ENCODE measurements at places on chromosomes 12 and 14.

- no peak for DNase-seq
Observed at GRCh38 chr12:40248585-40249297, 23.9 kb downstream of the LRRK2 start.

DNA sequence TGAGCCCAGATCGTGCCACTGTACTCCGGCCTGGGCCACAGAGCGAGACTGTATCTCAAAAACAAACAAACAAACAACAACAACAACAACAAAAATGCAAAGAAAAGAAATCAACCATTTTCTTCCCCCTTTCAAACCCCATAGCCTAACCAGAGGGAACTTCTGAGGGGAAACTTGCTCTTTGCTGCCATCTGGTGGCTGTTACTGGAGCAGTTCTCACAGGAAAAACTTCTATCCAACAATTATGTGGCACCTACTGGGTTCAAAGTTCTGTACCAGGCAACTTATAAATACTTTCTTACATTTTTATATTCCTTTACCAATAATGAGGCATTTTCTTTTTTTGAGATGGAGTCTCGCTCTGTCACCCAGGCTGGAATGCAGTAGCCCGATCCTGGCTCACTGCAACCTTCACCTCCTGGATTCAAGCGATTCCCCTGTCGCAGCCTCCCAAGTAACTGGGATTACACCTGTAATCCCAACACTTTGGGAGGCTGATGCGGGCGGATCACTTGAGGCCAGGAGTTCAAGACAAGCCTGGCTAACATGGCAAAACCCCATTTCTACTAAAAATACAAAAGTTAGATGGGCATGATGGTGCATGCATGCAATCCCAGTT lies 50.9 kb upstream of the BICDL1 start:
- peak; percentile 29 for DNase-seq

- no peak for DNase-seq
Observed at GRCh38 chr14:68145539-68145938, 326.0 kb downstream of the RAD51B start.

DNA sequence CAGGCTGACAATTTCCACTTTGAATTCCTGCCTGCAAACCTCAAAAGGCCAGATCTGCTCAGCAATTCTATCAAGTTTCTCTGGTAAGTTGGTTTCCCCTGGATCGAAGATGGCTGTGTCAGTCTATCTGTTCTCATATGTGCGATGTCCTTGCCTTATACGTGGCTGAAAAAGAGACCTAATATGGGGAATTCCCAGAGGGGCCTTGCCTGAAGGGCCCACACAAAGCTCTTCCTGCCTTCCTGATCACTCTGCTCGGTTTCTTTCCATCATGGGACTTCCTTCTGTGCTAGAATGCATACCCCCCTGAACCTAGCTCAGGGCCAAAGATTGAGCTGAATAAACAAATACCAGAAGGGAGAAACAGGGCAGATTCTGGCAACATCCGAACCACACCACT lies 13.2 kb downstream of the TCL1B start:
- DNase-seq: no peak

- no peak for DNase-seq
Observed at GRCh38 chr12:68264158-68264855, 10.9 kb upstream of the IL22 start.

DNA sequence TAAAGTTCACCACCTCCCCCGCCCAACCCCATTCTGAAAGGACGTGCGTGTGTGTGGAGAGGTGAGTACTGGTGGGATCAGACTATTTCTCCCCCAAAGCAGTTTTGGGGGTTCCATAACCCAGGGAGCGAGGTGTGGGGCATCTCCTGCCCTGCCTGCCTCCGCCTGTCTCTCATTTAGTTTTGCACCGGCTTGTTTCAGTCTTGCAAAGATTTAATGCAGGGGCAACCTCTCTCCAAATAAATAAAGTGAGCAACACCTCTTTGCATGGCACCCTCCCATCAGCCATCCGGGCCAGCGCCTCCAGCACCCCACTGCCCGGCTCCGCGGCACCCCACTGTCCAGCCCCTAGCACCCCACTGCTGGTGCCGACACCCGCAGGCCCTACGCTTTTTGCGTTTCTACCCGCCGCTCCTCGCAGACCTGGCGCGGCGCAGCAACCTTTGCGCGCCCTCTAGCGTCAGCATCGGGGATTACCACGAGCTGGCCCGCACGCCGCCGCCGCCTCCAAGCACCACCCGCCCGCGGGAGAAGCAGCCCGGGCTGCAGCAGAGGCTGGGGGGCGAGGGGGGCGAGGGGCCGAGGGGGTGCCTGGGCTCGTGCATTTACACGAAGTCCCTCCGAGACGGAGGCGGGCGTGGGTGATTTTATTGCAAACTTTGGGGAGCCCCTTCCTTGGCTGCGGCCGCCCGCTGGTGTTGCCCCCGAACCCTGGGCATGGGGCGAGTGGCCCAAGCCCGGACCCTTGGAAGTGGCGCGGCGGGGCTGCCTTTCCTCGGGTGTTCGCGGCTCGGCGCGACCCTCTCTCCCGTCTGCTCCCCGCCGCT lies 55.8 kb upstream of the VRK1 start:
- DNase-seq: peak; percentile 77

- DNase-seq: no peak
Observed at GRCh38 chr12:82174936-82175335, 183.3 kb downstream of the CCDC59 start.

DNA sequence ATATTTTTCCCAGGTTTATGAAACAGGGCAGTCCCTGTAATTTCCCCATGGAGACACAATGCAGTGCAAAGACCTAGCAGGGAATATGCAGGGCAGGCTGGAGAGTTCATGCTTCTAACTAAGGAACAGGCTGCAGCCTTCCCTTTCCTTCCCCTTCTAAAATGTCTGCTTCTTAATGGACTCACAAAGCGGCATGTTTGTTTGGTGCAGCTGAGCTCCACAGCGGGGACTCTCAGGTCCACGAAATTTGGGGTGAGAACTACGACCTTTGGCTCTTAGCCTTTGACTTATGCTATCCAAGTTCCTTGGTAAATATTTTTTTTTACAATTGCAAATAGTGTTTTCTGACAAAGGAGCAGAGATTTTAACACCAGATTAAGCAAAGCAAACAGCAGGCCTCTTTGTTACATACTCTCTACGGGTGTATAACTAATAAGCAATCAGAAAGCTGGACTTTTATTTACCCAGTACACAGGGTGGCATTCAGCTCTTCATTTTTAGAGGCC lies 323.6 kb downstream of the ZFP36L1 start:
- DNase-seq: no peak

GRCh38 chr14:105890474-105891220 lies 364.3 kb downstream of the TMEM121 start:
- no peak for DNase-seq

GRCh38 chr12:119936705-119937311 lies 52.2 kb upstream of the BICDL1 start:
- DNase-seq: no peak

- no peak for DNase-seq
Observed at GRCh38 chr12:2541631-2542204, 253.1 kb upstream of the FKBP4 start.

GRCh38 chr12:106140223-106140986 lies 1.7 kb upstream of the NUAK1 start:
- peak; percentile 50 for DNase-seq

- no peak for DNase-seq
Observed at GRCh38 chr12:88566430-88566829, 13.8 kb downstream of the KITLG start.

- DNase-seq: peak; percentile 95
Observed at GRCh38 chr14:96889091-96889490, 91.9 kb downstream of the VRK1 start.

DNA sequence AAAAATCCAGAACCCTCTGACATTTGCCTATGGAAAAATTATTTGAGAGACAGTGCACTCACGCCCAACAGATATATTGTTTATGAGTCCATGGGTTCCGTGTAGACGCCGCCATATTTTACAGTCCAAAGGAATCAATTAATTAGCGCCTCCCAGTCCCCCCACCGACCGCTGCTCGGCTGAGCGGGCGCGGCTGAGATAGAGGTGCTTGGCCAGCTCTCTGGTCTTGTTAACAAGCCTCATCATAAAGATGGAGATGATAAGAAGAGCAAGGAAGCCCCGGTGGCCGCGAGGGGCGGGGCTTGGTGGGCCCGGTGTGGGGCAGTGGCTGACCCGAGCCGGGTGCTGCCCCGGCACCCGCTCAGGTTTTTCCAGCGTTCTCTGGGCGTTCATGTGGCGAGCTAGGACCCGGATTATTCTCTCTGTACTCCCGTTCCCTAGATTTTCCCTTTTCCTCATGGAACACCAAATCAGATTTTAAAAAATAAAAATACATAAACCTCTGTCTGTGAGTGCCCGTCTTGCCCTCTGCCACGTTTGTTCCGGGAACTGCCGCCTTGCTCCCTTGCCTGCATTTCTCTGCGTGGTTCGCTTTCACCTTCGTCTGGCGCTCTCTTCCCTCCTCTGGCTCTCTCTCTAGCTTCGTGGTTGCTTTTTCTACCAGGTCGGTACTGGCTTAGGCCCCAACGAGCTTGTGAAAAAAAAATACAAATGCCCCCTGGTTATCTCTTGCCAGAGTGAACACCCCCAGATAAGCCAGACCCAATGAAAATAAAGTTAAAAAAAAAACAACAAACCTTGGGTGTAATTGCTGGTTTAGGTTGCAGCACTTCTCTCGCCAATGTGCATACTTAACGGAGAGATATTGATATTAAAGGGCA lies 9.0 kb downstream of the HOXC12 start:
- peak; percentile 50 for DNase-seq

DNA sequence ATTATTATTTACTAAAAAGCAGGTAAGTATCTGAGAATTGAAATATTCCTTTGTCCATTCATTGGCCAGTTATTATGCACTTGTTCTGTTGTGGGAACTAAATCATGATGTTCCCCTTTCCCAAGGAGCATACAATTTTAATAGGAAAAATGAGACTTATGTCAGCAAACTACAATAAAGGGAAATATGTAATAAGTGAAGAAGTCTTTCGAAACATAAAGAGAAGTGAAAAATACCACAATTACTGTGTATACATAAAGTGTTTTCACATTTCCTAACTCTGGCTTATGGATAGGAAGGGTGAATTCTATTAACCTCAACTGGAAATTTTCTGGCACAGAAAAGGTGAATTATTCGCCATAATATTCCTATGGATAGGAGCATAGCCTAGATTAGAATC lies 78.4 kb upstream of the DNM1L start:
- no peak for DNase-seq

DNA sequence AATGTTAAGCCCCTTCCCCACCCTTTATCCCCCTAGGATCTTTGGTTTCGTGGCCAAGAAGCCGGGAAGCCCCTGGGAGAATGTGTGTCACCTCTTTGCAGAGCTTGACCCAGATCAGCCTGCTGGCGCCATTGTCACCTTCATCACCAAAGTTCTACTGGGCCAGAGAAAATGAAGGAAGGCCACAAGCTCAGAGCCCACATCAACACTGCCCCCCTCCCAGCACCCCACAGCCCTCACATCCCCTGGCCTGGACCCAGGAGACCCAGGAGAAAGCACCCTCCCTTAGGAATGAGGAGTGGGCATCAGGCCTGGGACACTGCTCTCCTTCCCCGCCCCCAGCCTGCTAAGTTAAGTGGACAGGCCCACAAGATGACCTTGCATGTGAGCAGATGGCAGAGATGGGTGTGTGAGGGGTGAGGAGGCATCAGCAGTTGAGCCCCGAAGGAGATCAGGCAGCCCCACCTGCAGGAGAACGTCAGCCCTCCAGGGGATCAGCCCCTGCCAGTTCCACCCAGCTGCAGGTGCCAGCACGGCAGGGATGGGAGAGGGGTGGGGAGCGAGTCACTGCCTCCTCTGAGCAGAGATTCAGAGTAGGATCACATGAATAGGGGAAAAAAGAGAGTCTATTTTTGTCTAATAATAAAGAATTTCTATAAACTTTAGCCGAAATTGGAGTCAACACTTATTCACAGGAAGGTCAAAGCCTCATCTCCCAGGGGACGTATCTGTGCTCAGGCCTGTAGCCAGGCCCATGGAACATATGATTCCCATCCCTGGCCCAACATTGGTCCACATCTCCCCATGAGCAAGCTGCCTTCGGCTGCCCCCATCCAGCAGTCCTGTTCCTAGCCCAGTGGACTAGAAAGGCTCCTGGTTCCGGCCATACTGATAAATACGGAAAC lies 14.1 kb downstream of the TNS2 start:
- no peak for DNase-seq

- DNase-seq: peak; percentile 59
Observed at GRCh38 chr12:57836442-57837375, 9.8 kb downstream of the CTDSP2 start.

GRCh38 chr14:54686219-54686870 lies 119.4 kb downstream of the SAMD4A start:
- no peak for DNase-seq

DNA sequence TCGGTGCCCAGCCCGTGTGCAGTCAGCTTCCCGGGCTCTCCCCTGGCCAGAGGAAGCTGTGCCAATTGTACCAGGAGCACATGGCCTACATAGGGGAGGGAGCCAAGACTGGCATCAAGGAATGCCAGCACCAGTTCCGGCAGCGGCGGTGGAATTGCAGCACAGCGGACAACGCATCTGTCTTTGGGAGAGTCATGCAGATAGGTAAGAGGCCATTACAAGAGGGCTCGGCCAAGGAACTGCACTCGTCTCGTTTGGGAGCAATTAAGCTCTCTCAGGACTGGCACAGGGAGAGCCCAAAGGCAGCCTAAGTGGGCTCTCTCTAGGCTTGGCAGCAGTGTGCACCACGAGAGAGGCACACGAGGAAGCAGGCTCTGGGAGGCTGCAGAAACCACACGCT lies 3.7 kb downstream of the WNT5B start:
- DNase-seq: peak; percentile 61

DNA sequence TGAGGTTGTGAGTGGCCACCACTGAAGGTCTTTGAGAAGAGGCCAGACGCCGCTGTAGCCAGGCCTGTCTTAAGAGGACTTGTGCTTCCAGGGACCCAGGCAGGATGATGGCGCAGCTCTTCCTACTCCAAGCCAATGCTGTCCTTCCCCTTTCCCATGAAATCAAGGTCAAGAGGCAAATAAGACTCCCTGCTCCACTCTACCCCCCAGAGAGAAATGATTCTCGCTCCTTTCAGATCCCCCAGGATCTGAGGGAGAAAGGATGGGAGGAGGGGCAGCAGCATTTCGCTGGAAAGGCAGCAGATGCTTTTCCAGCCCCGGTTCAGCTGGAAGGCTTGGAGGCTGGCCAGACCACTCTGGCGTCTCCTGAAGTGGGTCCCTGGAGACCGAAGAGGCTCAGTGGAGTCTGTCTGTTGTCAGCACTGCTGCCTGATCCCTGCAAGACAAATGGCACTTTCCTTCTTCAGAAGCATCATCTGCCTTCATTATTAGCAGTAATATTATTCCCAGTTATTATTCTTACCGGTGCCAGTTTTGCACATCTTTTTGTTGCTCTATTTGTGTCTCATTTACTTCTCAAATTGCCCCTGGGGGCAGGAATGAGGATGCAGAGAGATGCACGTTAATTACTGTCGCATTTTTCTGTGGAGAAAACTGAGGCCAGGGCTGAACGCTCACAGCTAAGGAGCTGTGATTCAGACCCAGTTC lies 51.4 kb downstream of the C14orf132 start:
- peak; percentile 99 for DNase-seq
